ENCODE measurements at places on chromosomes 6 and 20. TPM values are rescaled to one million over a fixed set of nuclear protein-coding genes. Genes with fewer than 3 reads are reported as not detected.

TM9SF4 gene
- total RNA-seq = 25.4 TPM

SCRT2 gene
- total RNA-seq = 0.92 TPM

HMGN3 gene
- total RNA-seq = 52.4 TPM

PTCHD4 gene
- 20.3 TPM for total RNA-seq

CCDC170 gene
- total RNA-seq = 5.5 TPM
